ENCODE measurements at places on chromosomes 3 and 15.

- DNase-seq, result no peak
These were observed 264.9 kb upstream of the CCDC54 start for GRCh38 chr3:107112356-107112755.

DNA sequence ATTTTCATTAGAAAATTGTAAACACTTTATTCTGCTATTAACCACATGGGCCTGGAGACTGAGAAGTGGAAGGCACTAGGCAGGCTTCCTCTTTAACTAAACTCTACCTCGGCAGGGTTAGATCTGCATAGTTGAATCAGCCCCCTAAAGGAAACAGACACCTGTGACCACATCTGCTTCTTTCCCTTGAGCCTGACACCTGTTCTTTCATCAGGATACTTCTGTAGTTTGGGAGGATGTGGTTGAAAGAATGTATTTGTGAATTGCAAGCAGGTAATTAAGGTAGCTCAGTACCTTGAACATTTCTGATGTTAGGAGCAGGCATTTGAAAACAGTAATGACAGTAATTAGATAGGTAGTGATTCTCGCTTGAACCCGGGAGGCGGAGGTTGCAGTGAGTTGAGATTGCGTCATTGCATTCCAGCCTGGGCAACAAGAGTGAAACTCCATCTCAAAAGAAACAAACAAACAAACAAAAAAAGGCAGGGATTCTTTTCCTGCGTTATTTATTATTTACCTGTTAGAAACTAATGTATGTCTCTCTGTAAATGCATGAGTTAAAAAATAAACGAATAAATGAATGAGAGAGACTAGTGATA lies 468.5 kb downstream of the NLGN1 start:
- DNase-seq, result no peak

DNA sequence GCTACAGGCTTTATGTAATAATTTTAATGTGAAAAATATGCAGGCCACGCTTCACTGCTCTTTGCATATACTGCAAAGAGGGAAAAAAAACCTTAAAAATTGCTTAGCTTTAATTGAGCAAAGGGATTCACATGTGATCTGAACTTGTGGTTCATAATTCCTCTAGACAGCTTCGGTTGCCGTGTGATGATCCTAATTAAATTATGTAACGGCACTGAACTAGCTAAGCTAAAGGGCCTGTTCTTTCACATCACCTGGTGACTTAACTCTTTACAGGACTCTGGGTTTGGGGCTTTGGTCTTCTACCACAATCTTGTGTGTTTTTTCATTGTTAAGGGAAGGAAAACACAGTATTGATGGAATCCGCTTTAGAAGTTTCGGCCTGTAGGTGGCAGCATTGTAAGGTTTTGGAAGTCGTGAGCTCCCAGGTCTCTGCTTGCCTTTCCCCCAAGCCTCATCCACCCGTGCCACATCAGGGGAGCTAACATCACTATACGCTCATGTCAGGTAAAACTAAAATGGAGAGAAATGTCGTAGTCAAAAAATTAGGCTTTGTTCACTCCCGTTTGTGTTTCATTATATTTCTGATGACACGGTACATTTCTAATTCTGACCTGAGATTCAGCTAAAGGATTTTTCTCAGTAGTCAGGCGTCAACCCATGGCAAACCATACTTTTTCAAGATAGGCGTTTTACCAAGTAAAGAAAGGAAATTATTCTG lies 205.6 kb upstream of the DPH6 start:
- DNase-seq, result peak; percentile 64

- no peak for DNase-seq
These were observed 35.1 kb downstream of the MYH15 start for GRCh38 chr3:108475220-108475782.

GRCh38 chr3:123774474-123774873 lies 109.7 kb downstream of the MYLK start:
- DNase-seq, result no peak

DNA sequence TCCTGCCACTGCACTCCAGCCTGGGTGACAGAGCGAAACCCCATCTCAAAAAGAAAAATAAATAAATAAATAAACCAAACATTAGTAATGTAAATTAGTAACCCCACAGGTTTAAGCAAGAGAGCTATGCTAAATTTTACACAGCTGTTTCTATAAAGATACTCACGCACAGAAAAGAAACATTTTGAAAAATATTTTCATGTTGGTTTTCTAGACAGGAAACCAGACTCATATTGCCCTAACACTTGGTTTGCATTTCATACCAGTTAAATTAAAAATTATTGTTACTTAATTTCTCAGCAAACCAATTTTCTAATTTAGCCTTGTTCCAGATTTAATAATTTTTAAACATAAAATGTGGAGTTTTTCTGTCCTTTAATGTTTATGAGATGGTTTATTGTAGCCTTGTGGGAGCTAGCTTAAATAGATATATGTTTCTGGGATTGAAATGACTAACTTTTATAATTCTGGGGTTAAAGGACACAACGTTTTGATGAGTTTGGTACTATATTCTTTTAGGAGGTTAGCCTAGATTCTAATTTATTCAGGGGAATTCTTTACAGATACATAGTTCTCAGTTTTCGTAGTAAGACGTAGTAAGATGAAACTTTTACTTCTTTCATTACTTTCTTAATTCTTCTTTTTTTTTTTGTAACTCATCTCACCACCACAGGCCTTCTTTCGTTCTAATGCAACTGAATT lies 42.6 kb upstream of the SLC4A7 start:
- no peak for DNase-seq

DNA sequence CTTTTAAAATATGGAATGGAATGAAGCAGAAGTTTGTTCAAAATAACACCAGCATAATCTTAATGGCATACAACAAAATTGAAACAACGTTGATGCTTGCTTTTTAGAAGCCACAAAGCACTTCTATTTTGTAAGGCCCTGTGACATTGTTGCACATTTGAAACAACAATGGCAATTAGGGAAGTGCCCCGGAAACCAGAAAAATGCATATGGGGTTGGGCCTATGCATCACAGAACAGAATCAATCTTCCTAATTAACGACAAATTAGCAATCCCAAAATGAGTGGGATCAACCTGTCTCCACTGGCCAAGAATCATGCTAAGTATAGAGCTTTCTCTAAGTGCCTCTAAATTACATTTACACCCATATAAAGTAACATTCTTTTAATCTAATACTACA lies 168.9 kb downstream of the MEIS2 start:
- no peak for DNase-seq

DNA sequence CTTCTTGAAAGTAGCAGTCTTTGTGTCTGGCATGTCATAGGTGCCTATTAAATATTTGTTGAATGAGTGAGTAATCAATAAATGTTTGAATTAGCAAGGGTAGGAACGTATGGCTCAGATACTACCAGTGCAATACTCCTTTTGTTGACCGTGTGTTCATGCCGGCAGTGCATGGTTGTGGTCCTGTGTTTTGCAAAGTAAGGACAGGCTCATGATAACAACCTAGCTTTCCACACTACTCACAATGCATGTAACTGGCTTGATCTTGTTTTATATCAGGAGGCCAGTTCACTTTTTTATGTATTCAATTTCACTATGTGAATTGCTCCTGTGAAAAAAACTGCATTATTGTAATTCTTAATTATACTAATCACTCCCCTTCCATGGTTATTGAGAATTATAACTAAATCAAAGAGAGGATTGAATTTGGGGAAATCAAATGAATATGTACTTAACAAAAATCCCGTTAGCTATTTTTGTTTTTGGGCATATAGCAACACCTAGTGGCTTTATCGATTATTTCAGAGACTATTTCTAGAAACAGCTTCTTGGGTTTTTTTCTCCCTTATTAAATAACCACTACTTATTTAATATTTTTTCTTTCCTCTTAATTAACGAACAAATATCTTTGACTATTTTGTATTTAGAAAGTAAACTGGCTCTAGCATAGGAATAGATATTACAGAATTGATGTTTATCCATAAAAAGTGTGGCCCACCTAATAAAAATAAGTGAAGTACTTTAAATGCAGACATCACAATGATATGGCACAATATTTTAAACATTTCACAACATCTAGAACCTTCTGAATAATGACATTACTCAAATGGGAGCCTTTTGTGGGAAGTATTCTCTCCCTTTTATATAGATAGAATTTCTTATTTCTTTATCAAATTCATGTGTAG lies 218.5 kb downstream of the BBX start:
- no peak for DNase-seq

GRCh38 chr3:183895296-183895695 lies 10.6 kb upstream of the PARL start:
- no peak for DNase-seq

DNA sequence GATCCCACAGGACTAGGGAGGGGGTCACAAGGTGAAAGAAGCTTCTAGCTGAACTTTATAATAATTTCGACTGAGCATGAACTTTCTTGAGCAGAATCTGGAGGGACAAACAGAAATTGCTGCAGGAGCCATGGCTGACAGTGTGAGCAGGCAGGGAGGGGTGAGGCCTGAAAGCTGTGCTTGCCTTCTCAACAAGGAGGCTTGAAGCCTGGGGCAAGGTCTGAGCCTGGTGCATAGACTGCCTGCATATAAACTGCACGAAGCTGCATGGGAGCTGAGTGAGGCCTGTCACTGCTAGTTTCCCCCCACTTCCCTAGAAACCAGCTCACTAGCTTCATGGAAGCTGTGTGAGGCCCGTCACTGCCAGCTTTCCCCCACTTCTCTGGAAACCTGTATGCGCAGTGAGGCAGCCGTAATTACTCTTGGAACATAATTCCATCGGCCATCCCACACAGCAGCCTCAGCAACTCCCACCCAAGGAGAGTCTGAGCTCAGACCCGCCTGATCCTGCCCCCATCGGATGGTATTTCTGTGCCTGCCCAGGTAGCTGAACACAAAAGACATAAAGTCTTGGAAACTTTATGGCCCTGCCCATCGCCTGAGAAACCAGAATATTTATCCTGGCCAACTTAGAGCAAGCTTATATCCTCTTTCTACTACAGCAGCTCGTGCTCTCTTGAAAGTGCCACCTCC lies 136.5 kb downstream of the PLCH1 start:
- no peak for DNase-seq

GRCh38 chr3:62679988-62680387 lies 195.2 kb downstream of the CADPS start:
- no peak for DNase-seq

DNA sequence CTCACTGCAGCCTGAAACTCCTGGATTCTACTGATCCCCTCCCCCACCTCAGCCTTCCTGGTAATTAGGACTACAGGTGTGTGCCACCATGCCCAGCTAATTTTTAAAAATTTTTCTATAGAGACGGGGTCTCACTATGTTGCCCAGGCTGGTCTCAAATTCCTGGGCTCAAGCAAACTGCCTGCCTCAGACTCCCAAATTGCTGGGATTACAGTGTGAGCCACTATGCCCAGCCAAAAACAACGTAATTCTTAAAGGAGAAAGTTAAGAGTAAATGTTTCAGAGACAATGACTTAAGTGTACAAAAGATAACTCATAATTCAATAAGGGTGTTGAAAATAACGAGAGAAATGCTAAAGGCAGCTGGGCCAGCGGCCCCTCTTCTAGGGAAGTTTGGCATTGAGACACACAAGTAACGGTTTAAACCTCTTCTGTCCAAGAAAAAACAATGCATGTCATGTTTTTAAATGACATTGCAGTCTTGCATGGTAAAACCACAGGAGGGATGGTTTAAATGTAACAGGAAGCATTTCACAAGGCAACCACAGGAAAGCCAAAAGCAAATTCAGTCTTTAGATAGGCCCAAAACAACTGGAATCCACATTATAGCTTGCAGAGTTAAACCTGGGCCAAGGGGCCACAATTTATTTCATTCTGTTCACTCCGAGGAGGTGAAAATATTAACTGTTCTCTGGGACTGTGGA lies 5.1 kb downstream of the PROK2 start:
- no peak for DNase-seq
